Memory B cell (primary cell): ENCODE measurements at places on chromosomes 4 and X.

- DNase-seq, result no peak
- peaks cover 38% of the 10 kb centered on the region for H3K36me3 ChIP-seq
- H3K4me1 ChIP-seq, result peaks cover 5% of the 10 kb centered on the region
- no peak overlapping the region for H3K27ac ChIP-seq
These were observed 150.3 kb downstream of the FGF16 start for GRCh38 chrX:77597511-77597910.

DNA sequence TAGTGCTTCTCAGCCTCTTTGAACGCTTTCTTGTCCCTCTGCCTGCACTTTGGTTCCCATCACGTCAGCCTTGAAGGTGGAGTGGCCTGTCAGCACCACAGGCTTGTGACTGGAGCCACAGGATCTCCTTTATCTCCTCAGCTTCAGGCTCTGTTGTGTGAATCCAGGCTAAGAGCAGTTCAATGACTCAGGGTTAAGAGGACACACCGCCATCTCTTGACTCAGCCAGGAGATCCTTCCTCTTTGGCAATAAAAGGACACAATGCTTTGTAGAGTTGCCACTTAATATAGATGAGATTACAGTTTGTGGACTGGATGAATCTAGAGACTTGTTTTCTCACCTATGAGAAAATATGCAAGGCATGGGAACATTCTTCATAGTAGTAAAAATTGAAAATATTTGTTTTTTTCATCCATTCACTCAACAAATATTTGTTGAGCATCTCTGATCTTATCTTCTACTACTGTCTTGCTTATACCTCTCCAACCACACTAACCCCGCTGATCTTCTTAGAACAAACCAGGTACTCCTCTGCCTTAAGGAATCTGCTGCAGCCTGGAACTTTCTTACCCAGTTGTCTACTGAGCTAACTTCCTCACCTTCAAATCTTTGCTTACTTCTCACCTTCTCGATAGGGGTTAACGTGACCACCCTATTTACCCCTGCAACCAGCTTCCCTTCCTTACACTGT lies 62.3 kb downstream of the UCHL1 start:
- no peaks in the 10 kb centered on the region for H3K27me3 ChIP-seq
- no peak overlapping the region for H3K4me3 ChIP-seq
- peaks cover 11% of the 10 kb centered on the region for H3K4me1 ChIP-seq
- no peak overlapping the region for H3K27ac ChIP-seq

- H3K36me3 ChIP-seq, result no peaks in the 10 kb centered on the region
- DNase-seq, result no peak
- H3K4me3 ChIP-seq, result peak overlapping the region; percentile 88
- no peaks in the 10 kb centered on the region for H3K27me3 ChIP-seq
- H3K4me1 ChIP-seq, result peaks cover 10% of the 10 kb centered on the region
These were observed 1.5 kb downstream of the FUNDC2 start for GRCh38 chrX:155028129-155028528.

DNA sequence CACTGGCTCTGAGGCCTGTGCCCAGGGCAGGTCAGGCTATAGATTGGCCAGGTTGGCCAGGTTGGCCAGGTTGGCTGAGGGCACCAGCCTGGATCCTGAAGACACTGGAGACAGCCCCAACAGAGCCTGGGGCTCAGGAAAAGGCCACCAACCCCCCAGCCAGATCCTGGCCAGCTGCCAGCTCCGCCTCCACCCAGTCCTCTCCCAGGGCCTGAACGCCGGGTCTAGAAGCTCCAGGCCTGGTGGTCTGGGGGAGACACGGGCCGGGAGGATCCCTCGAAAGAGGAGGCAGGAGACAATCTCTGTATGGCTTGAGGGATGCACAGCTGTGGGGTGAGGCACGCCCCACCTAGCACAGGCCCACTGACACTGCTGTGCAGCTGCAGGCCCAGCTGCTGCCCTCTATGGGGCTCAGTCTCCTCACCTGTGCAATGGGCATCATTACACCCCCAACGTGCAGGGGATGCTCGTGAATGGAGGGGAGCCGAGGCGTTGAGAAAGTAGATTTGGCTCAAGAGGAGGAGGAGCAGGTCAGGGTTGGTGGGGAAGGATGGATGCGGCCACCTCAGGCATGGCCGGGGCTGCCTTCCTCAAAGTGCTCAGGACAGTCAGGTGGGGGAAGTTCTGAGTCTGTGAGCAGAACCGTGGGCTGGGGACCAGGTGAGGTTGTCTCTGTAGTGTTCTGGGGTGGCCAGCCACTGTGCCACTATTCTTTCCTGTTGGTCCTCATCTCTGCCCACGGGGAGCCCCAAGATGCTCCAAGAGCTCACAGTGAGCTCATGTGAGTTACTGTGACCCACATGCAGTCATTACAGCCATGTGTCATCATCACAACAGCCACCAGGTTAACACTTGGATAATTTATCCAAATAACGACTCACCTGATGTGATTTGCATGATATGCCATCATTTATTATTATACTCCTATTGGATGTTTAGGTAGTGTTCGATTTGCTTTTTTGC lies 10.8 kb upstream of the GAGE10 start:
- H3K27me3 ChIP-seq, result no peaks in the 10 kb centered on the region
- H3K36me3 ChIP-seq, result no peaks in the 10 kb centered on the region
- peaks cover 6% of the 10 kb centered on the region for H3K4me1 ChIP-seq
- no peak overlapping the region for H3K4me3 ChIP-seq

DNA sequence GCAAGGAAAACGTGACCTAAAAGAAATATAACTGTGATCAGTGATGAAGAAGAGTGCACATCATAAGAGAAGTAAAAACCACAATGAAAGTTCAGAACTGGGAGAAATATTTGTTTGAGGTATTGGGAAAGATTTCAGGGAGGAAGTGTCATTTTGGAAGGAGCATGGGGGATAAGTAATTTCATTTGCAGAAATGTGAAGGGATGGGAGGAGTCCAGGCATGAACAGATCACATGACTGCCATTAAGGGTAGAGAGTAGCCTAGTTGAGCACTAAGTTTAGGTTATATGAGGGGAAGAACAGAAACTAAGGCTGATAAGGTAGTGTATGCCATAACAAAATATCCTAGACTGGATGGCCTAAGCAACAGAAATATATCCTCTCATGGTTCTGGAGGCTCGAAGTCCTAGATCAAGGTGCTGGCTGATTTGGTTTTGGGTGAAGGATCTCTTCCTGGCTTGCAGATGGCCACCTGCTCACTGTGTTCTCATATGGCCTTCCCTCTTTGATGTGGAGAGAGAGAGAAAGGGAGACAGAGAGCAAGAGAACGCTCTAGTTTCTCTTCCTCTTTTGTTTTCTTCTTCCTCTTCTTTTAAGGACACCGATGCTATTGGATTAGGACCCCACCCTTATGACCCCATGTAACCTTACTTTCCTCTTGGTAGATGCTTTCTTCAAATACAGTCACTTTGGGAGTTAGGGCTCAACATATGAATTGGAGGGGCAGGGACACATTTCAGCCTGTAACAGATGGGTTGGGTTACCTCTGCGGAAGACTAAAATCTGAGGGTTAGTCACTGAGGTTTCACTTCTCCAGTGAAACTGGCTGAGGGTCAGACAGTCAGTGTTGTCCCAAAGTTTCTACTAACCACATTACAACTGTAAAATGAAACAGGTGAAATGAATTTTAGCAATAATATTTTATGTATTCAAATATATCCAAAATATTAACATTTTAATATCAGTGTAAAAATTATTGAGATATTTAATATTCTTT lies 77.9 kb downstream of the EGF start:
- peak; percentile 21 for DNase-seq
- no peak overlapping the region for H3K4me3 ChIP-seq
- peaks cover 1% of the 10 kb centered on the region for H3K27me3 ChIP-seq
- peak overlapping the region; percentile 76 for H3K27ac ChIP-seq
- H3K4me1 ChIP-seq, result peaks cover 22% of the 10 kb centered on the region
- H3K36me3 ChIP-seq, result peaks cover 7% of the 10 kb centered on the region

DNA sequence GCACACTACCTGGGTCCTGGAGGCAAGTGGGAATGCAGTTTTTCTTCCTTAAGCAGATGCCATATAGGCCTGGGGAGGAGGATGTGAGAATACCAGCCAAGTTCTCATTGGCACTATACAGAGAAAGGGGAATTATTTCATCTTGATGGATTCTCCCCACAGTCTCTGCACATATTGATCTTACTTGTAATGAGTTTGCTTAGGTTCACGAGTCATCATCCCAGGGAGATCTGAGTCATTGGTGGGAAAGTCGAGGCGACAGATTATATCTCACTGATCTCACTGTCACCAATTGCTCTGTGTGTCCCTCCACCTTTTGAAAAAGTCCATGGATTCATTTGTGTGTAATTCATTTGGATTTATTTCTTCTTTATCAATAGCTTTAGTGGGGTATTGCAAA lies 156.8 kb downstream of the AR start:
- no peaks in the 10 kb centered on the region for H3K36me3 ChIP-seq
- DNase-seq, result no peak
- no peak overlapping the region for H3K4me3 ChIP-seq
- no peak overlapping the region for H3K27ac ChIP-seq
- H3K27me3 ChIP-seq, result no peaks in the 10 kb centered on the region
- H3K4me1 ChIP-seq, result no peaks in the 10 kb centered on the region

DNA sequence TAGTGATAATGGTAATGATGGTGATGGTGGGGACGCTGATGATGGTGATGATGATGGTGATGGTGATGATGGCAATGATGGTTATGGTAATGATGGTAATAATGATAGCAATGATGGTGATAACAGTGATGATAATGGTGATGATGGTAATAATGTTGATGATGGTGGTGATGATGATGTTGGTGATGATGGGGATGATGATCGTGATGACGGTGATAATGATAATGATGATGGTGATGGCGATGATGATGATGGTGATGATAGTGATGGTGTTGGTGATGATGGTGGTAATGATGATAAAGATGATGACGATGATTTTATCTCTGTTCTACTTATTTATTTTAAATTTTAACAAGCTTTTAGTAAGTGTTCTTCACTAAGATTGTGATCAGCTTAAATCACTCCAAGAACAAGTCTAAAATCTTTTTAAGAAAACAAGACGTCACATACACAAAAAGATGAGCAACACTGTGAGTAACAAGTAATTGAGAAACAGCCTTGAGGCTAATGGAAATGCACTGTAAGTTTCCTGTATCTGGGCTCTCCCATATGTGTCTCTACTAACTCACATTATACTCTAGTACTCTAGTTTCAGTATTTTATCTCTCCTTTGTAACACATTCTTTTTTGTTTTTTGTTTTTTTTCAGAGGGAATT lies 480.2 kb upstream of the PRKX start:
- H3K27me3 ChIP-seq, result no peaks in the 10 kb centered on the region
- no peak overlapping the region for H3K4me3 ChIP-seq
- H3K27ac ChIP-seq, result no peak overlapping the region
- no peaks in the 10 kb centered on the region for H3K36me3 ChIP-seq

DNA sequence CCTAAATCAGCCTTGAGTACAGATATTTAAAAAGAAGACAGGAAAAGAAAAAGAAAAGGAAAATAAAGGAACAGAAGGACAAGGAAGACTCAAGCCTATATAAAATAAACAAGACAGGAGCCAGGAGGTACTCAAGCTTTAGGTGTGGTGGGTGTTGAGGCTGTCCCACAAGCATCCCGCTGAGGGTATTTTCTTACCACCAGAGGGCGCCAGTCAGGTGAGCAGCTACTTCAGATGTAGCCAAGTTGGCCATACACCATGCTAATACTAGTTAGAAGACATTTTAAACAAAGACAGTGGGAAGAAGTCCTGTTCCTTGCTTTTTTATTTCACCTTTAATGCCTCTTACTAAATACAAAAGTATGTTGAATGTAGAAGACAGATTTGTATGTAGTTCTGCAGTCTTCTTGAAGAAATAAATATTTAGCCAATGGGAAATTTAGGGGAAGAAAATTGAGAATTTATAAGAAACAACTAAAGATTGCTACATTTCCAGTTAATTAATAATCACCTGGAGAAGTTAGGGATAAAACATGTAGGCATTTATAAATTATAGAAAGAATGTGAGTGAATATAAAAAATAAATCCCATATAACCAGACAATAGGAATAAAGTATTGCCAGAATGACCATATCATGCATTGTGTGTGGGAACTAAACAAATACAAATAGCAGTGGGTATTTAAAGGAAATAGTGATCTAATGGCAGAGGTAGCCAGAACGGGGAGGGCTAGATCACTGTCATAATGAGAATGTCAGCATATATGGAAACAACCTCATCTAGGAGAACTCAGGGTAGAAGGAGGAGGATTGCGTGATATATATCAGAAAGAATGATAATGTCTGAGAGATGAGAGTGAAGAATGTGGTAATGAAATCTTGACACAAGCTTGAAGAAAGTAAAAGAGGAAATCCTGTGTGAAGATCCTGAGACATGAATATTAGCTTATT lies 71.0 kb downstream of the MTHFD2L start:
- H3K27ac ChIP-seq, result no peak overlapping the region
- peak; percentile 72 for DNase-seq
- H3K27me3 ChIP-seq, result no peaks in the 10 kb centered on the region
- H3K4me1 ChIP-seq, result no peaks in the 10 kb centered on the region

GRCh38 chrX:107766470-107767150 lies 9.0 kb downstream of the TSC22D3 start:
- H3K27ac ChIP-seq, result no peak overlapping the region
- peaks cover 3% of the 10 kb centered on the region for H3K4me1 ChIP-seq
- DNase-seq, result no peak
- H3K27me3 ChIP-seq, result no peaks in the 10 kb centered on the region
- no peak overlapping the region for H3K4me3 ChIP-seq
- H3K36me3 ChIP-seq, result no peaks in the 10 kb centered on the region

- H3K4me3 ChIP-seq, result no peak overlapping the region
- DNase-seq, result no peak
- H3K4me1 ChIP-seq, result no peaks in the 10 kb centered on the region
- no peaks in the 10 kb centered on the region for H3K36me3 ChIP-seq
These were observed 802.0 kb downstream of the RPA4 start for GRCh38 chrX:97685753-97686152.

DNA sequence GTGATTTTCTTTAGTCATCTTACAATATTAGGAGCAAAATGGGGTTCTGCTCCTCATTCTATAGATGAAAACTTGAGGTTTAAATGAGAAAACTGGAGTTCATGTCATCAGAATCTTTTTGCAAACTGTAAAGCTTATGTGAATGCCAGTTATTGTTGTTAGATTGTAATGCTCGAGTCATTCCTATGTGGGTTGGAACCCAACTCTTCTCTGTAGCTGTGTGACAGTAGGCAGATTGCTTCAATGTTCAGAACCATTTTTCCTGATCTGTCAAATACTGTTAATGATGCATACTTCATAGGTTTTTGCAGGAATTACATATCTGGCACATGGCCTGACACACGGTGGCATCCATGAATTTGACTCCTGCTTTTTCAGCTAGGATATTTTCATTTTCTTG lies 178.9 kb downstream of the RAPGEF2 start:
- DNase-seq, result no peak
- H3K36me3 ChIP-seq, result peaks cover 13% of the 10 kb centered on the region
- H3K27ac ChIP-seq, result no peak overlapping the region
- no peaks in the 10 kb centered on the region for H3K4me1 ChIP-seq
- no peaks in the 10 kb centered on the region for H3K27me3 ChIP-seq

GRCh38 chrX:9349572-9350494 lies 115.0 kb upstream of the TBL1X start:
- H3K27me3 ChIP-seq, result no peaks in the 10 kb centered on the region
- DNase-seq, result no peak
- H3K27ac ChIP-seq, result no peak overlapping the region
- H3K4me1 ChIP-seq, result peaks cover 13% of the 10 kb centered on the region
- H3K4me3 ChIP-seq, result no peak overlapping the region
